ENCODE measurements at places on chromosomes 16 and 17. TPM values are rescaled to one million over a fixed set of nuclear protein-coding genes. Genes with fewer than 3 reads are reported as not detected.
A peak's percentile ranks its signal among the peaks of the same experiment; 100 is the strongest.

The PIPOX gene
- total RNA-seq = 3.0 TPM

The MAP1LC3B gene
- total RNA-seq = 55.3 TPM

The TBC1D26 gene
- 0.76 TPM for total RNA-seq

The TP53TG3C gene
- not detected for total RNA-seq

GRCh38 chr17:81635973-81636504 lies 873 bp downstream of the NPLOC4 start:
- DNase-seq = no peak

- no peak for DNase-seq
Measured at GRCh38 chr16:1272453-1273198, 16.8 kb downstream of the TPSD1 start.

GRCh38 chr17:65568918-65569317 lies 7.5 kb upstream of the AXIN2 start:
- DNase-seq = no peak

- DNase-seq = no peak
Measured at GRCh38 chr16:1958715-1959268, 546 bp upstream of the NDUFB10 start.

DNA sequence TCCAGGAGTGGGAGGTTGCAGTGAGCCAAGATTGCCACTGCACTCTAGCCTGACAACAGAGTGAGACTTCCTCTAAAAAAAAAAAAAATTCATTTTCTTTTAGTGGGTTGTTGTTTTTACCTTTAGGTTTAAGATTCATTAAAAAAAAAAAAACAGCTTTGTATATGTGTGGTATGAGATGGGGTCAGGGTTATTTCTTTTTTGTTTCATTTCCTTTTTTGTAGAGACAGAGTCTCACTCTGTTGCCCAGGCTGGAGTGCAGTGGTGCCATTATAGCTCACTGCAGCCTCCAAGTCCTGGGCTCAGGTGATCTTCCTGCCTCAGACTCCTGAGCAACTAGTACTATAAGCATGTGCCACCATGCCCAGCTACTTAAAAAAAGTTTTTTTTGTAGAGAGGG lies 47.0 kb downstream of the BCAS3 start:
- DNase-seq = no peak

- DNase-seq = no peak
Measured at GRCh38 chr17:81328489-81328888, 33.4 kb upstream of the SLC38A10 start.

DNA sequence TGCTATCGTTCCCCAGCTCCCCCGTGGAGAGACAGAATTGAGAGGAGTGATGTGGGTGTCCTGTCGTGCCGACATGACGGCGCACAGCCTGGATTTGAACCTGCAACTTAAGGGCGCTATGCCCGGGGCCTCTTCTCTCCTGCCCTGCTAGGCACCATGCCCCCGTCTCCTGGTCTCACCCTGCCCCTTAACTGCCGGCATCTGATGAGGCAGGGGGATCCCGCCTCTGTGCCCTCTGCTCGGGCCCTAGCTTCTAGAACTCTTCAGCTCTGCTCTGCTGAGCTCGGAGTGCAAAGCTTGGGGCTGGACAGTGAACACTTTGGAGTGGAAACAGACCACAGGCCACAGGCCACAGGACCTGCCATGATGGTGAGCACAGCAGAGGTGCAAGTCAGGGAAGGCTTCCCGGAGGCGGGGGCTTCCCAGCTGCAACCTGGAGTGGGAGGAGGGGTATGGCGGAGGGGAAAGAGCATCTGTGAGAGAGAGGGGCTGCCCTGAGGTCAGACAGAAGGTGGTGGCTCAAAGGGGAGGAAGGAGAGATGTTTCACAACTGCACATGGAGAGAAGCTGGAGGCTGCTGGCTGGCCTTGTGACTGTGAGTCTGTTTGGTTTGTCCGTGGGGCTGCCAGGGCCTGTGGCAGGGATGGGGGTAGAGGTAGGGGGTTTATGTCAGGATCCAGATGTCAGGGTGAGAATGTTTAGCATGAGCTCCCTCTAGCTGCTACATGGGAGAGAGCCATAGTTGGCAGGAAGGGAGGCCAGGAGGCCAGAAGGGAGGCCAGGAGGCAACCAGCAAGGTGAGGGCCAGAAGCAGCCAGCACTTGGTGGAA lies 107.8 kb downstream of the CRLF3 start:
- DNase-seq = peak; percentile 32

DNA sequence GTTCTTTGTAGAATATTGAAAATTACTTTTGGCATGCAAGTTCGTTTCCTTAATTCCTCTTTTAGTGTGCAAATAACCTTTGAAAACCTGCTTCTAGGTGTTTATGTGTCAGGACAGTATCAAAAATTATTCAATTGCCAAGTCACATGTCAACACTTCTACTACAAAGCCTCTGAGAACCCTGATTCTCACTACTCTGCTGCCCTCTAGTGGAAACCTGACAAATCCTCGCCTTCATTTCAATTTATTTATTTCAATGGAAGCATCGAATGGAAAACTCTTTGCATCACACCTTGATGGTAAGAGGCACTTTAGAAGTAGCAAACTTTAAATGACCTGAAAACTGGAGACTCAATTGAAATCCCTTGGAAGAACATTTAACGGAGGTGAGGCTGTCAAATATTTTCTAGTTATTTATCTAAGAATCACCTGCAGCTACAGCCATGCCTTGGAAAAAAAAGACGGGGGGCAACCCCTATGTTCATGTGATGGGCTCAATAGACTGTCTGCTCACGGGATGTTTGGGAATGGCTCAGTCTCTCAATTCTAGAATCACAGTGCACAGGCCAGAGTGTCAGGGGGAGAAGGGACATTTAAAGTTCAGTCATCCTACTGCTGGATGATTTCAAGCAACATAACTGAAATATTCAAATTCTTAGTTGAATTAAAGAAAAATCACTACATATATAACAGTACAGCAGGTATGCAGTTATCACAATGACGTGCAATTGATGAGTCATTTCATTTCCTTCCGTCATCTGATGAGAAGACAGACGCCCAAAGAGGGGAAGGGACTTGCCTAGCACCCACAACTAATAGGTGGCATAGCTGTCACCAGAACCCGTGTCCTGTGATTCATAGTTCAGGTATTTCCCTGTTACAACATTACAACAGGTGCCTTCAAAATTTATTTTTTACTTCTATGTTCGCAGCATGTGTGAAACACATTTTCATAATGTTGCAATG lies 563.9 kb downstream of the TOX3 start:
- peak; percentile 35 for DNase-seq

DNA sequence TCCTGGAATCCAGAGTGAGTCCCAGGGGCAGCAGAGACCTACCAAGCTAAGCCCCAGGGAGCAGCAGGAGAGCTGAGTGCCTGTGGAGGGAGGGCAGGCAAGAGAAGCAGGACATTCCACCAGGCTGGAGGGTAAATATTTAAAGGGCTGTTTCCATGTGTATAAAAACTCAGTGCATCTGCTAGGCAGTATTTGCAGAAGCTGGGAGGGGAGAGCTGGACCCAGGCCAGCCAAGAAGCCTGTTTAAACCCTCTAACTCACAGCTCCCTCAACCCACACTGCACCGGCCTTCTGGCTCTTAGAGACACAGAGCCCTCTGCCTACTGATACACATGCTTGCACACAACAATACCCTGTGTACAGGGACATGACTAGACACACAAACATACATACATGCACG lies 22.5 kb upstream of the TMEM132E start:
- DNase-seq = no peak
